ENCODE measurements at places on chromosomes 7 and 10.

DNA sequence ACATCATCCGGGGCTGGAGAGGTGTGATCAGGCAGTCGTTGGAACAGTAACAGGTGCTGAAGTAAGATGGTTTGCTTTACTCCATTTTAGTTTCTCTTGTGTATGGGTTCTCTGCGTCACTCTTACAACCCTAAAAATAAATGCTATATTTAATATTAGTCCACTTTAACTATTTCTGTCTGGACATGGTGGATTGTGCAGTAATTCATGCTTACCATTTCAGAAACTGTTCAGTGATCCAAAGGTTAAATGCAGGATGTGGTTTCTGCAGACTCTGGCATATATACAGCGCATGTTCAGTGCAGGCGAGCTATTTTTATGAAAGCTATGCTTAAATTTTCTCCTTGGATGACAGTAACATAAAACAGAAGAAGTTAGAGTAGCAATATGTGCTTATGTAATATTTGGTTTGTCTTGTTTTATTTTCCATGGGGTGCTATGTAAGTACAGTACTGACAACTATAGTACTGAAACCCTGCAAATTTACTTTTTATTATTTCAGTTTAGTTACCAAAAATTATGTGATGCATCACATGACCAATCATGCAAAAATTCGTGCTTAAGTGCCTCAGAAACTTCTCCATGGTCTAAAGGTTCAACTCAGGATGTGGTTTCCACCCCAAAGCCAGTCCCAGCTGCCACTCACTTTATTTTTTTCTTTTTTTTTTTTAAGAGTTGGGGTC lies 46.6 kb upstream of the GRID1 start:
- peak; percentile 27 for DNase-seq

DNA sequence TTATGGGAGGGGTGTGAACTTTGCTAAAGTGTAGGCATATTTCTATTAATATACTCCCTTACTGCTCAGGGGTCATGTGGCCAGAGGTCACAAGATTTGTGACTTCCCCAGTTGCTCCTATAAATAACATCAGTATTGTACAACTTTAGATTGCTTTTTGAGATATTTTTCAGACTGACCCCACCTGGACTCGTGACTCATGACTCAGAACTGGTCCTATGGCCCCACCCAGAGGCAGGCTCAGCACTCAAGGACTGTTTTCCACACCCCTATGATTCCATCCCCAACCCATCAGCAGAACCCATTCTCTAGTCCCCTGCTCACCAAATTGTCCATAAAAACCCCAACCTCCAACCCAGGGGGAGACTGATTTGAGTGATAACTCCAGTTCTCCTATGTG lies 2.7 kb upstream of the CUL2 start:
- no peak for DNase-seq

- peak; percentile 72 for DNase-seq
Measured at GRCh38 chr7:2519119-2519930, at the start of gene LFNG. Gene LFNG (plus strand): TSS chr7:2519774. CDS start chr7:2519862, 88 bp downstream.

GRCh38 chr10:111874576-111874975 lies 309.0 kb downstream of the GPAM start:
- DNase-seq: no peak

- peak; percentile 16 for DNase-seq
Measured at GRCh38 chr7:155590215-155591018, 44.1 kb upstream of the CNPY1 start.

DNA sequence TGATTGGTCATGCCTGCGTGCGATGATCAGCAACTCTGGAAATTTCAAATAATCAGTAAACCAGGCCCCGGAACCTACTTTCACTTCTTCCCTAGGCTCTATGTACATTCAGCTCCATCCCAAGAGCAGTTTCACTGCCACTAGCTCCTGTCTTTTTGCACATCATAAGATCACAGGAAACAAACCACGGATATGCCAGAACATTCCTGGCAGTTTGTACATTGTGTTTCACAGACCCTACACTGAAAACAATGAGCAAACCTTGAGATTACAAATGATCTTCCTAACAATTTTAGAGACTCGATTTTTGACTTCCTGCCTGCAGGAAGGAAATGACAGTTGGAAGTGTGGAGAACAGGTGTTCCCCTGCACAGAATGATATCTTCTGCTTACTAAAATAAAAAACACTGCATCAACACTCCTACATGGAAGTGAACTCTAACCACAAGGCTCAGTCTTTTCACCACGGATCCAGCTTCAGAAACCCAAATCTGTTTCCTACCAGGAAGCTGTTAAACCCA lies 7.6 kb upstream of the TMEM236 start:
- DNase-seq: no peak
